ENCODE measurements at places on chromosomes 2 and 18.

GRCh38 chr18:27226556-27227075 is 41.5 kb upstream of the CHST9 start:
- no peak overlapping the region for H3K27ac ChIP-seq
- no peaks in the 10 kb centered on the region for H3K4me1 ChIP-seq
- H3K27me3 ChIP-seq, result no peaks in the 10 kb centered on the region
- no peaks in the 10 kb centered on the region for H3K36me3 ChIP-seq
- no peak for DNase-seq
- no peak overlapping the region for H3K4me3 ChIP-seq

DNA sequence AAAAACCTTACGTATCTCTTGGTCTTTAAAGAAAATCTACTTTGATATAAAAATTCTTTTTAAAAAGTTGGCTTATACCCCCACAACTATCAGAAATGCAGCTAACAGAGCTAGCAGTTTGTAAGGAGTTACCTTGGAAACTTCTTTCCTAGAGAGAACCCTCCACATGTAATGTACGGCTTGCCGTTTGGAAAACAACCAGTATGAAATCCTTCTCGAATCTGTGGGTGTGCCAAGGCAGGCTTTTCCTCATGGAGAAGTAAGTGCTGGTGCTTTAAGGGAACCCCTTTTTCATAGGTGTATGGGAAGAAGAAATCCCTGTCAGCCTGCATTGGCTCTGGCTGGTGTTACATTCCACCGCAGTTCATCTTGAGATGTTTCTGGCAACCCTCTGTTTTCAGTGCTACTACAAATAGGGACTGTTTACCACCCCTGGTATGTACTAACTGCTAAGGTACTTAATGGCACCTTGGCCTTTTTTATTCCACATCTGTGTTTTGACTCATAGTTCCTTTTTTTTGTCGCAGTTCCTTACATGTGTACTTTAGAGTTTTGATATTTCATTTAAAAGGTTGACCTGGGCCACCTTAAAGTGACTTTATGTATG is 248.4 kb downstream of the FHOD3 start:
- DNase-seq, result no peak
- no peak overlapping the region for H3K4me3 ChIP-seq
- peak overlapping the region; percentile 75 for H3K27ac ChIP-seq
- peaks cover 36% of the 10 kb centered on the region for H3K4me1 ChIP-seq
- peaks cover 4% of the 10 kb centered on the region for H3K36me3 ChIP-seq

- no peak for DNase-seq
- no peaks in the 10 kb centered on the region for H3K36me3 ChIP-seq
- no peaks in the 10 kb centered on the region for H3K27me3 ChIP-seq
- no peak overlapping the region for H3K4me3 ChIP-seq
Observed at GRCh38 chr2:144078802-144079724, 440.9 kb downstream of the ZEB2 start.

- H3K4me3 ChIP-seq, result no peak within 1 kb of the TSS
- DNase-seq, result peak; percentile 25
- H3K27ac ChIP-seq, result peak within 1 kb of the TSS; percentile 68
- no peaks in the 10 kb centered on the region for H3K36me3 ChIP-seq
- no peaks in the 10 kb centered on the region for H3K27me3 ChIP-seq
Observed at GRCh38 chr2:27078267-27079194, at the start of gene EMILIN1. TSS of gene EMILIN1 (plus strand) at chr2:27078615. CDS start at chr2:27079066, 451 bp downstream.

- no peak overlapping the region for H3K27ac ChIP-seq
- no peaks in the 10 kb centered on the region for H3K4me1 ChIP-seq
- H3K36me3 ChIP-seq, result no peaks in the 10 kb centered on the region
- H3K27me3 ChIP-seq, result no peaks in the 10 kb centered on the region
Observed at GRCh38 chr2:72999729-73000725, 71.5 kb downstream of the SFXN5 start.

DNA sequence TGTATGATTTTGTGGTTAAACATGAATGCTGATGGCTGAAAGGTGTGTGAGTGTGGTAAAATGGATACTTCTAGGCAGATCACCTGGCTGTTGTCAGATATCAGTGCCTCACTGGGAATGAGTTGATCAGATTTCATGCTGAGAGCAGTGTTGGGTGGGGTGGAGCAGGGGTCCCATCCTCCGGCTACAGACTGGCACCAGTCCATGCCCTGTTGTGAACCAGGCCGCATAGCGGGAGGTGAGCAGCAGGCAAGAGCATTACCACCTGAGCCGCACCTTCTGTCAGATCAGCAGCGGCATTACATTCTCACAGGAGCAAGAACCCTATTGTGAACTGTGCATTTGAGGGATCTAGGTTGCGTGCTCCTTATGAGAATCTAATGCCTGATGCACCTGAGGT is 78.7 kb downstream of the GLI2 start:
- H3K27me3 ChIP-seq, result no peaks in the 10 kb centered on the region
- no peaks in the 10 kb centered on the region for H3K36me3 ChIP-seq
- H3K4me3 ChIP-seq, result no peak overlapping the region
- peaks cover 20% of the 10 kb centered on the region for H3K4me1 ChIP-seq
- H3K27ac ChIP-seq, result no peak overlapping the region
- no peak for DNase-seq

GRCh38 chr2:227351639-227352038 is 26.6 kb downstream of the MFF start:
- no peak overlapping the region for H3K4me3 ChIP-seq
- no peaks in the 10 kb centered on the region for H3K27me3 ChIP-seq
- H3K4me1 ChIP-seq, result no peaks in the 10 kb centered on the region
- no peak for DNase-seq
- H3K36me3 ChIP-seq, result peaks cover 13% of the 10 kb centered on the region
- no peak overlapping the region for H3K27ac ChIP-seq

- no peak for DNase-seq
- H3K27me3 ChIP-seq, result no peaks in the 10 kb centered on the region
- no peaks in the 10 kb centered on the region for H3K4me1 ChIP-seq
- H3K27ac ChIP-seq, result no peak overlapping the region
- H3K36me3 ChIP-seq, result no peaks in the 10 kb centered on the region
Observed at GRCh38 chr2:20868377-20868776, 45.5 kb upstream of the LDAH start.

GRCh38 chr2:197996583-197996982 is 192.2 kb downstream of the PLCL1 start:
- H3K27me3 ChIP-seq, result peaks cover 21% of the 10 kb centered on the region
- no peaks in the 10 kb centered on the region for H3K36me3 ChIP-seq
- H3K4me3 ChIP-seq, result no peak overlapping the region
- H3K4me1 ChIP-seq, result peaks cover 32% of the 10 kb centered on the region
- H3K27ac ChIP-seq, result no peak overlapping the region

GRCh38 chr2:199019898-199020507 is 437.7 kb downstream of the SATB2 start:
- no peak overlapping the region for H3K27ac ChIP-seq
- H3K4me1 ChIP-seq, result no peaks in the 10 kb centered on the region
- H3K36me3 ChIP-seq, result no peaks in the 10 kb centered on the region
- no peaks in the 10 kb centered on the region for H3K27me3 ChIP-seq
- no peak overlapping the region for H3K4me3 ChIP-seq

- H3K27me3 ChIP-seq, result no peaks in the 10 kb centered on the region
- peaks cover 3% of the 10 kb centered on the region for H3K4me1 ChIP-seq
- no peak for DNase-seq
- no peaks in the 10 kb centered on the region for H3K36me3 ChIP-seq
- H3K4me3 ChIP-seq, result no peak overlapping the region
- H3K27ac ChIP-seq, result no peak overlapping the region
Observed at GRCh38 chr2:218022131-218022850, 19.5 kb upstream of the TNS1 start.

GRCh38 chr2:235312571-235312970 is 181.3 kb upstream of the AGAP1 start:
- no peaks in the 10 kb centered on the region for H3K27me3 ChIP-seq
- no peak overlapping the region for H3K27ac ChIP-seq
- DNase-seq, result no peak
- no peaks in the 10 kb centered on the region for H3K4me1 ChIP-seq

DNA sequence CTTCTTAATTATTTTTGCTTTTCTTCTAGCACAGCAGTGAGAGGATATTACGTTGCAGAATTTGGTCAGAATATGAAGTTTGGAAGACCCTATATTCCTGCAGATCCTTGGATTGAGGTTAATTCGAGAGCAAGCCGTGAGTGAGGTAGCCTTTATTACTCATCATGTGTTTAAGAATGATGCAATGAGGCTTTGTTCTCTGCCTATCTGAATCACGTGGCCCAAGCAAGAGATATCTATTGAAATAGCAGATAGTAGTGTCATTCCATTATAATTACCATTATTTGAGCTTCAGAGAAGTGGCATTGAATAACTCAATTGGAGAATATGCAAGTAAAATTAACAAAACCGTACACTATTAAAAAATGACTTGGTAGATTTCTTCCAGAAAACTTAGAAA is 641.1 kb downstream of the TMEM182 start:
- no peaks in the 10 kb centered on the region for H3K36me3 ChIP-seq
- H3K4me3 ChIP-seq, result no peak overlapping the region

DNA sequence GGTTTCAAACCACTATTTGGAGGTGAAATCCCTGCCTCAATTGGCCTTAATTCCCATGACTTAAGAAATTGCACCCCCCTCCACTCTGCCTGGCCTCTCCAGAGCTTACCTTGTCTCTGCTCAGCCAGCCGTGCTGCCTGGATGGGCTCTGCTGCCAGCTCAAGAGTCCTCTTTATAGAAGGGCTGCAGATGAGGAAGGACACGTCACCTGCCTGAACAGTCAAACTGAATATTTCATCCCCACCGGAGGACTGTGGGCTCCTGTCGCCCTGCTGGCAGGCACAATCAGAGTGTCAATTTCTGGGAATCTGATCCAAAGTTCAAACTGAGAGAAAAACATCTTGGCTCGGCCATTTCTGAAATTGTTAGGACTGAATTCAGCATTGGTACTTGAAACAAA is at the start of gene OTOS:
OTOS (minus strand) TSS at position 148 of the 400 bp plus-strand sequence. CDS start 332 bp downstream, outside the sequence.
- no peak for DNase-seq
- peak within 1 kb of the TSS; percentile 11 for H3K27ac ChIP-seq

DNA sequence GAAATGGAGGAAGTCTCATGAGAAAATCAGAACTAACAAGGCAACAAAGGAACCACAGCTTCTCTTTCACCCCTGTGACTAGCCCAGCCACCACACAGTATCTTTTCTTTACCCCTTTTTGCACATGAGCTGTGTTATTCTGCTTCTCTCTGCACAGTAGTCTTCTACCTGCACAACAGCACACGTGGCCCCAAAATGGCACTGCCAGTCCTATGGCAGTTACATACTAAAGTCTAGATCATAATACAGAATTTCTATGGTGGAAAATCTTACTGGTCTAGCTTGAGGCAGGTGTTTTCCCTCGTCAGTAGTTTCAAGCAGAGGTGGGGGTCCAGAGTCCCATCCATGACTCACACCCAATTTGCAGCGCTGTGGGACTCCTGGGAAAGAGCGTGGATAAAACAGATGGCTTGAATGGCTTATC is 177.7 kb downstream of the DIS3L2 start:
- H3K4me3 ChIP-seq, result no peak overlapping the region
- no peaks in the 10 kb centered on the region for H3K36me3 ChIP-seq
- no peaks in the 10 kb centered on the region for H3K27me3 ChIP-seq

- H3K27me3 ChIP-seq, result no peaks in the 10 kb centered on the region
- peak overlapping the region; percentile 49 for H3K4me3 ChIP-seq
- peaks cover 11% of the 10 kb centered on the region for H3K4me1 ChIP-seq
- H3K27ac ChIP-seq, result no peak overlapping the region
- no peak for DNase-seq
Observed at GRCh38 chr2:10449486-10449831, 1.3 kb upstream of the ODC1 start.

DNA sequence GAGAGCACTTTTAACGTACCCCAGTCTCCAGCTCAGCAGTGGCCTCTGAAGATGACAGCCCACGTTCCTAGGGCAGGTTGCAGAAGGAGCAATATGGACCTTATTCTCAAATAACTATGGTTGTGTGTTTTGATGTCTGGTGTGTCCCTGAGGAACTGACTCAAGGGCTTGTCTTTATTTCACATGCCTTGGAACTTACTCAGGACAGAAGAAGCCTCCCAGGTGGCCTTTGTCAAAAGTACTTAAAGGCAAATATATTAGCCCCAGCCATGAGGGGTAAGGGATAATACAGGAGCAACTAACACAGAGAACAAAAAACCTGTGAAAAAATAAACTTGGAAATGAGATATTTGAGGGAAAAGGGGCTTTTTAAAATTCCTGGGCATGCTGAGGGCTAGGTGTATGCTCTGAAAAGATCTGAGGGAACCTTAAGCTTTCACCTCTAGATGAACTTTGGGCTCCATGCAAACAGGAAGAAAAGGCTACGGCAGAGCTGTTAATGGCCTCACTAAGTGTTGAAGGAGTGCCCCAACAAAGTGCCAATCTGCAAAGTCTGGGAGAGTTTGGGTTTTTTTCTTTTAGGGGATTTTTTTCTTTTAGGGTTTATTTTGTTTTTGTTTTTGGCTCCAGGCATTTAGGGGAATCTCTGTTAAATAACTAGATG is 40.3 kb downstream of the SRBD1 start:
- H3K36me3 ChIP-seq, result peaks cover 7% of the 10 kb centered on the region
- H3K4me3 ChIP-seq, result no peak overlapping the region
- H3K27ac ChIP-seq, result no peak overlapping the region
- peak; percentile 20 for DNase-seq
- H3K27me3 ChIP-seq, result no peaks in the 10 kb centered on the region

GRCh38 chr18:9701609-9702349 is 6.3 kb upstream of the RAB31 start:
- H3K36me3 ChIP-seq, result no peaks in the 10 kb centered on the region
- no peak for DNase-seq

- H3K27me3 ChIP-seq, result no peaks in the 10 kb centered on the region
- no peak overlapping the region for H3K4me3 ChIP-seq
- no peak for DNase-seq
- H3K4me1 ChIP-seq, result peaks cover 42% of the 10 kb centered on the region
Observed at GRCh38 chr2:43268066-43268953, 41.9 kb upstream of the ZFP36L2 start.

DNA sequence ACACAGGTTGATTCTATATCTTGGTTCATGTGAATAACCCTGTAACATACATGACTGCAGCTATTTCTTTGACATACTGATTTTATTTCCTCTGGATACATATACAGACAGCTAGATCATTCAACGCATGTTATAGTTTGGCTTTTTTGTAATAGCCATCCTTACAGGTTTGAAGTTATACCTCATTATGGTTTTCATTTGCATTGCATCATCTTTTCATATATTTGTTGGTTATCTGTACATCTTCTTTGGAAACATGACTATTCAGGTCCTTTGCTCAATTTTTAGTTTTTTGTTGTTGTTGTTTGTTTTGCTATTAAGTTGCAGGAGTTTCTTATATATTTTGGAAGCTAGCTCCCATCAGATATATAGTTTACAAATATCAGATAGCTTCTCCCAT is 276.2 kb upstream of the NETO1 start:
- DNase-seq, result no peak
- no peak overlapping the region for H3K4me3 ChIP-seq
- no peaks in the 10 kb centered on the region for H3K27me3 ChIP-seq
- no peak overlapping the region for H3K27ac ChIP-seq

All from cardiac muscle cell (in vitro differentiated cells and primary cell).